NCI-H146 (cell line): ENCODE measurements at places on chromosomes 13 and 19.

- DNase-seq, result no peak
These were observed 3.9 kb downstream of the NFIC start for GRCh38 chr19:3370214-3370720.

DNA sequence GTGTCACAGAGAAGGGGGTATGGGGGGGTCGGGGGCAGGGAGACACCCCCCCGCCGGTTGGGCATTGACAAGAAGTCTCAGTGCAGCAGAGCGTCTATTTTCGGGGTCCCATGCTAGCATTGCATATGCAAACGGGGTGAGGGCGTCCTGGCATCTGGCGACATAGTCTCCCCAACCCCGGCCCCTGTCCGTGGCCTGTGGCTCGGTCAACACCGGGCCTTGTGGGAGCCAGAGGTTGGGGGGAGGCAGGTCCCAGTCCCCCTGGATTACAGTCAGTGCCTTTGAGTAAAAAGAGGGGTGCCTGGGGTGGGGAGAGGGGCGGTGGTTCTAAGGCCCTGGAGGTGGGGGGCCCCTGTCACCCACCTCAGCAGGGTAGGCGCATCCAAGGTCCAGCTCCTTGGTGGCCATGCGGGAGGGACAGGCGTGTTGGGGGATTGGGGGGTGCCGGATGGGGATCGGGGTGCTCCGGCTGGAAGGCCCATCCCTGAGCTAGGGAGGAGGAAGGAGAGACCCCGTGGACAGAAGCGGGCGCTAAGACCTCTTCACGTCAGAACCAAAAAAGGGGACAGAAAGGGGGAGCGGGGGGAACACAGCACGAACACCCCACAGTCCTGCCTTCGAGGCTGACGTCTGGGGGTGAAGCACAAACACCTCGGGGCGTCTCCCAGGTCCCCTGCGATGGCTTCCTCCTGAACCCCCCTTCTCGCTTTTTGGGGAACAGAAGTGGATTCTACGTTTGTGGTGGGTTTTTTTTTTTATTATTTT, 20.9 kb downstream of the ZBTB7A start:
- DNase-seq, result no peak

DNA sequence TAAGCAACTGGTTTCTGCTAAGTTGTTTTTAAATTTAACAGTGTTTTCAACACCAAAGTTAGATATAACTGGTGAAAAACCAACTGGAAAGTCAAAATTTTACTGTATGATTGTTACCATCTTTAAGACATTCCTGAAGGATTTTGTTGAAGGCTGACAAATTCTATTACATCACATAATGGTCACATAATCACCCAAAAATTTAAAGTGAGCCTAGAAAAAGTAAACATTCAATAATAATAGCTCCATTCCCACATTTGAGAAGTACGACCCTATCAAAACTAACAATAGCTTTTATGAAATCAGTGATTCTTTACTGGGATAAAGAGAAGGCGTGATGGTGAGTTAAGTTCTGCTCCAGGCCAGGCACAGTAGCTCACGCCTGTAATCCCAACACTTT, 51.6 kb downstream of the USP12 start:
- no peak for DNase-seq

DNA sequence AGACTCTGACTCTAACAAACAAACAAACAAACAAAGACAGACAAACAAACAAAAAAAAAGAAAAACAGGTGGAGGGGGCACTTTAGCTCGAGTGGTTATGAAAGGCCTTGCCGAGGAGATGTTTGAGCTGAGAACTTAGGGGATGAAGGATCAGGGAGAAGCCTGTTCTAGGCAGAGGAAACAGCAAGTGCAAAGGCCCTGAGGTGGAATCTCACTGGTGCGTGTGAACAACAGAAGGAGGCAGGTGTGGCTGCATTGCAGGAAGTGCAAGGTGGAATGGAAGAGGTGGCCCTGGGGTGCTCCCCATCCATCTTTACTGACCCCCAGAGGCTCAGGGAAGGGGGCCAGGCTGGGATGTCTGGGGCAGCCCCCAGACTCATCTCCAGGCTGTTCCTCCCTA, 41.9 kb downstream of the CYP4F22 start:
- DNase-seq, result no peak

DNA sequence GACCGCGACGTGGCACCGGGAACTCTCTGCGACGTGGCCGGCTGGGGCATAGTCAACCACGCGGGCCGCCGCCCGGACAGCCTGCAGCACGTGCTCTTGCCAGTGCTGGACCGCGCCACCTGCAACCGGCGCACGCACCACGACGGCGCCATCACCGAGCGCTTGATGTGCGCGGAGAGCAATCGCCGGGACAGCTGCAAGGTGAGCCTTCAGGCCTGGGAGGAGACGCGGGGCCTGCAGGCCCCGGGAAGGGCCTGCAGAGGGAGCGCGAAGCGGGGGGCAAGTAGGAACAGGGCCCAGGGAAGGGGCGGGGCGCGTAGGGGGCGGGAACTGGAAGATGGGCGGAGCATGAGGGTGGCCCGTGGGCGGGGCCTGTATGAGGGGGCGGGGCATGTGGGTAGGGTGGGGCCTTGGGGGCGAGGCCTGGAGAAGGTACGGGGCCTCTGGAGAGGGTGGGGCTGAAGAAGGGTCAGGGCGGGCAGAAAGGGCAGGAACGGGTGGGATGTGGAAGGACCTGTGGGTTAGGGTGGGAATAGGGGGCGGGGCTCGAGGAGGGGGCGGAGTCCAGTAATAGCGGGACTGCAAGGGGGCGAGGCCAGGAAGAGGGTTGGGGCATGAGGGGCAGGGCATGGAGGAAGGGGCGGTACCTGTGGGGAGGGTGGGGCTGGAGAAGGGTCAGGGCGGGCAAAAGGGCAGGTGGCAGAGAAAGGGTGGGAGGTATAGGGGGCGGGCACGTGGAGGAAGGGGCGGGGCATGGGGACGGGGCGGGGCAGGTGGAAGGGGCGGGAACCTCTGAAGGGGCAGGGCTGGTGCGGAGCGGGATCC, 2.5 kb downstream of the CFD start:
- DNase-seq, result peak; percentile 70

- DNase-seq, result no peak
These were observed at the start of gene DGKH for GRCh38 chr13:42048342-42048683. DGKH (plus strand) TSS chr13:42048648; CDS start chr13:42048774, 126 bp downstream.

DNA sequence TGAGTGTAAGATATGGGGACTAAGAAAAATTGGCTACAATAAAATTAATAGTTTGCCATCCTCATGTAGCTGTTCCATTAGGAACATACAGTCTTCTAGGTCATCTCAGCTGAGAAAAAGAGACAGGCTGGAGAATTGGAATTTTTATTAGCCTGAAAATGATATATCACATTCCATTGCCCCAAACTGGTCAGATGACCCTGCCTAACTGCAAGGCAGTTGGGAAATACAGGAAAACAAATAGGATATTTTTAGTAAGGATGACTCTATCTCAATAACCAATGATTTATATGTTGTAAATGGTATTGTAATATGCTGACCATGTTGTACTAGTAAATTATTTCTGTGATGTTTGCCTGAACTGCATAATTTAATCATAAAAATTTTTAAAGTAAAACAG, 673.8 kb downstream of the PCDH9 start:
- DNase-seq, result no peak

GRCh38 chr19:18675779-18676178, 7.7 kb upstream of the CRTC1 start:
- DNase-seq, result no peak

- DNase-seq, result no peak
These were observed 45.2 kb upstream of the AMER2 start for GRCh38 chr13:25217023-25217885.
